ENCODE measurements at places on chromosomes 6 and 20. TPM values are rescaled to one million over a fixed set of nuclear protein-coding genes. Genes with fewer than 3 reads are reported as not detected.

The TXLNB gene
- not detected for total RNA-seq

The CYP39A1 gene
- total RNA-seq, result 2.9 TPM

The HLA-DQB1 gene
- 5.9 TPM for total RNA-seq

GRCh38 chr20:61895686-61896057 lies 170.0 kb downstream of the TAF4 start:
- no peak overlapping the region for H3K4me3 ChIP-seq
- H3K36me3 ChIP-seq, result no peaks in the 10 kb centered on the region
- peaks cover 93% of the 10 kb centered on the region for H3K27me3 ChIP-seq
- no peak for DNase-seq
- H3K4me1 ChIP-seq, result no peaks in the 10 kb centered on the region

- H3K4me3 ChIP-seq, result no peak overlapping the region
- no peaks in the 10 kb centered on the region for H3K27me3 ChIP-seq
Observed at GRCh38 chr20:10476319-10476724, 41.2 kb downstream of the SLX4IP start.

- no peak for DNase-seq
- H3K36me3 ChIP-seq, result no peaks in the 10 kb centered on the region
- no peak overlapping the region for H3K4me3 ChIP-seq
Observed at GRCh38 chr20:63908008-63908682, 13.2 kb downstream of the DNAJC5 start.

All from PC-9 (cell line).